Psoas muscle (tissue), 8 donors: ENCODE measurements at places on chromosomes 6 and 20. TPM values are rescaled to one million over a fixed set of nuclear protein-coding genes. Genes with fewer than 3 reads are reported as not detected.

ANKRD6 gene
- polyA plus RNA-seq = 2.3 TPM

DNA sequence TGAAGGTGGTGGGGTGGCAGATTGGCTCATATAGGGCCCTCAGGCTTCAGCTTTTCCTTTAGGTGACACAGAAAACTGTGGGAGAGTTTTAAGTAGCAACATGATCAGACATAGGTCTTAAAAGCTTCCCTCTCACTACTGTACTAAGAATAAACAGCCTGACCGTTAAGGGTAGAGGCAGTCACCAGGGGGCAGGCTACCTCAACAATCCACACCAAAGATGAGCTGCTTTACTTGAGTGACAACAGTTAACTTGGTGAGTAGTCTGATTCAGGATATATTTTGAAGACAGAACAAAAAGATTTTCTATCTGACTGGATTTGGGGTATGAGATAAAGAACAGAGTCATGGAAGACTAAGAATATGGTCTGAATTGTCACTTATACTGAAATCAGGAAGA is 193.1 kb upstream of the SHLD1 start:
- peak; percentile 27 for DNase-seq

GRCh38 chr6:116287689-116288282 is 8.1 kb upstream of the TSPYL1 start:
- DNase-seq = no peak

DNA sequence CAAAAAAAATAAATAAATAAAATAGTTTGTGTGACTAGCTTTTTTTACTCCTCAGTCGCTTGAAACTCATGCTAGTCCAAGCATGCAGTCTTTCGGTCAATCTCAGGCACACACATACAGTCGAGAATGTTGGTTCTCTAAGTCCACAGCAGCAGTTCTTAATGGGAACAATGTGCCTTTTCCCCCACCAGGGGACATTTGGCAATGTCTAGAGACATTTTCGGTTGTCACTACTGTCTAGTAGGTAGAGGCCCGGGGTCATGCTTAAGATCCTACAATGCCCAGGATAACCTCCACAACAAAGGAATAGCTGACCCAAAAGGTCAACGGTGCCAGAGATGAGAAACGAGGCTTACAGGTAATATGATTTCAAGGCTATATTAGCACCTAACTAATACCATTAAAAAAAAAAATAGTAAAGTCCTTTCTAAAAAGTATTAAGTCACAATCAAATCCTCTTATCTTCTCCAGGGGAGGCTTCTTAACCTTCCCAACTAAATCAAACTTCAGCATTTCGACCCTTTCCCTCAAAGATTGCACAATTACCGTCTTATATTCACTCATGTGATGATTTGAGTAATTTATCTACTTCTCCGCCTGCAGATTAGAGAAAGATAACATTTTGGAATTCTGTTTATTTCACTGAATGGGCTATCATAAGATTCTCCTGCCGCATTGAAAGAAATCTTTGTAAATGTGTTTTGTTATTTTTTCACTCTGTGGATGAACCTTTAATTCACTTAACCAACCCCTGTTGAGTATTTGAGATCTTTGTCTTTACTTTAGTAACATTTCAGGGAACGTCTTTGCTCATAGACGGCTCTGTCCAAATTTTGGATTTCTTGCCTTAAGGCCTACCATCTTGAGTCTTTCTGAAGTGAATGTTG is 8.1 kb upstream of the SALL4 start:
- DNase-seq = no peak

DNA sequence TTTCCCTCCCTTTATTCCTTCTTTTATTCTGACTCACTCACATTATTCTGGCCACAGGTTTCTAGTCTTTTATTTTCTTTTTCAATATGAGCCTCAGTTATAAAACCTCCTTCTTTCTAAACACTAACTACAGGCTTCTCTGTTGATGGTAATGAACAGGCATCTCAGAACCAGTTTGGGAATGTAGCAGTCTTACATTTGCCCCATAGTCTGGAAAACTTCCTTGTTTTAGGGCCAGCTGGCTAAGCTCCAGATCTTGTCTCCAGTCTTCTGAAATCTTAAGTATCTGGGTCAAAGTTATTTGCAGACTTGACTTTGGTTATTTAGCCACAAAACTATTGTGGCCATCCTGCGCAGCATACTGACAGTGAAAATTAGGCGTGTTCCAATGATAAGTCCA is 97.0 kb upstream of the MAN1A1 start:
- DNase-seq = no peak

GRCh38 chr20:42678895-42679294 is 510.8 kb downstream of the PTPRT start:
- DNase-seq = no peak
